SK-N-SH (cell line): ENCODE measurements at places on chromosomes 6 and 20.

DNA sequence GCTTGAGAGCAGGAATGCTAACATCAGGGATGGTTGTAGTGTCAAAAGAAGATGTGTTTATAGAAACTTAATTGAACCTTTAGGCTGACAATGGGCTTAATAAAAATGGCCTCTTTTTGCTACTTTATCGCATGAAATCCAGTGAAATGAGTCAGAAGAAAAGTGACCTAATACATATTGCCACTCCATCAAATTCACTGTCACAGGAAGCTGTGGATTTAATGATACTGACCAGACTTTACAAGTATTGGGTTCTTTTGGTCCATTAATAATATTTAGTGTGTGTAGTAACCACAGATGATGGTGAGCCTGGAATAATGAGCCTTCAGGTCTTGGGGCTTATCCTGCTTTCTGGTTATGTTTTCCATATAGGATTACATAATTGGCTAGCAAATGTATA lies 231.8 kb upstream of the GMDS start:
- DNase-seq: no peak

DNA sequence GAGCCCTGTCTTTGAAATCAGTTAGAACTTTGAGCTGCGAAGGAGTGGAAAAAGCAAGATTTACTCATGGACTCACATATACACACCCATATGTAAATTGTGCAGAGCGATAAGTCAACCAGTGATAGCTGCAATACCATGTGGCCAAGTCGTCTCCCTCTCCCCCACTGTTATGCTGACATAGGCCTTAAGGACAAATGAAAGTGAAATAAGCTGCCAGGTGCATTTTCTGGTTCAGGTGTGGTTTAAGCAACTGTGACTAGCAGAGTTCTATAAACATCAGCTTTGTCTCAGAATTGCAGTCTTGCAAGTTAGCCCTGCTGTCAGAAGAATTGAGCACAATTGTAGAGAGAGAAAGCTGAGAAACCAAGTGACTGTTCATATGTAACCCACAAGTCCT lies 9.6 kb downstream of the FAM83B start:
- no peak for DNase-seq

DNA sequence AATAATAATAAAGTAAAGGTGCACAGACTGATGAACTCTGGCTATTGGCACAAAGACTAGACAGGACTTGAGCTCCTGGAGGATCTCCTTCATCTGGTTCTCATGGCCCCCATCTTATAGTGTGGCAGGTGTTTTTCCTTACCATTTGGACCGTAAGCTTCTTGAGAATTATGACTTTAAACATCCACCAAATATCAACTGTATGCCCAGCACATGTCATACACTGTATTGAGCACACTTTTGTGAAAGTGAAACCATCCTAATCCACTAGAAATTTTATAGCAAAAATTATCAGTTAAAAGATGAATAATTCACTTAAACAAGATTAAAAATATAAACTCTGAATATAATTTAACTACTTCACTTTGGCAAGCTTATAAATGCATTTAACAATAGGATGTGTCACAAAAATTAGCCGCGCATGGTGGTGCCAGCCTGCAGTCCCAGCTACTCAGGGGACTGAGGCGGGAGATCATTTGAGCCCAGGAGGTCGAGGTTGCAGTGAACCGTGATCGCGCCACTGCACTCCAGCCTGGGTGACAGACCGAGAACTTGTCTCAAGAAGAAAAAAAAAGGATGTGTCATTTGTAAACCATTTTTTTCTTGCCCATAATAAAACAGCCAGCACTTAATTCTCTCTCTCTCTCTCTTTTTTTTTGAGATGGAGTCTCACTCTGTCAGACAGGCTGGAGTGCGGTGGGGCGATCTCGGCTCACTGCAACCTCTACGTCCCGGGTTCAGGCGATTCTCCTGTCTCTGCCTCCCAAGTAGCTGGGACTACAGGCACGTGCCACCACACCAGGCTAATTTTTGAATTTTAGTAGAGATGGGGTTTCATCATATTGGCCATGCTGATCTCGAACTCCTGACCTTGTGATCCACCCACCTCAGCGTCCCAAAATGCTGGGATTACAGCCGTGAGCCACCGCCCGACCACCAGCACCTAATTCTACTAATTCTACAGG lies 9.1 kb downstream of the HIVEP2 start:
- no peak for DNase-seq

DNA sequence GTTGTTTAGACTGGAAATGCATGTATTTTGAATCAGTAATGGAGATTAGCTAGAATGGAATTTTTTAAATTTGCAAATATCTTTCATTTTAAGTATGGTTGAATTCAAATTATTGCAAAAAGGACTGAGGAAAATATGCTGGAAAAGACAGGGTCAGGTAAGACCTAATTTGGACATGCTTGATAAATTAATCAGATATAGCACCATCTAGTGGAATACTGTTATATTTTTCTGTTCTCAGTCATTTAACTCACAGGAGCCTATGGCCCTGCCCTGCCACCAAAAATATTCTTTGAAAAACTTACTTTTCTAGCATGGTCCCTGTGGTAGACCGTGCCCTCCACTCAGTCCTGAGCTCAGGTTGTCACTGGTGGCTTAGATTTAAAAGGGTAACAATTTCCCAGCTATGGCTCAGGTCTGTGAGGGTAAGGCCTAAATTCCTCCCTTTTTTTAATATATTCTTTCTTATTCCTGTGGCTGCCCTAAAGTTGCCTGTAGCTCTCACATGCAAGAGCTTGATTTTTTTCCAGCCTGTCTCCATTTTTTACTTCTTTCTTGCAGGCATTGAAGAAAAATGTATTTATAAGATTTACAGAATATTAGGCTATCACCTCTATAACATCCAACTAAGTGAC lies 25.3 kb upstream of the KIAA1586 start:
- peak; percentile 57 for DNase-seq

DNA sequence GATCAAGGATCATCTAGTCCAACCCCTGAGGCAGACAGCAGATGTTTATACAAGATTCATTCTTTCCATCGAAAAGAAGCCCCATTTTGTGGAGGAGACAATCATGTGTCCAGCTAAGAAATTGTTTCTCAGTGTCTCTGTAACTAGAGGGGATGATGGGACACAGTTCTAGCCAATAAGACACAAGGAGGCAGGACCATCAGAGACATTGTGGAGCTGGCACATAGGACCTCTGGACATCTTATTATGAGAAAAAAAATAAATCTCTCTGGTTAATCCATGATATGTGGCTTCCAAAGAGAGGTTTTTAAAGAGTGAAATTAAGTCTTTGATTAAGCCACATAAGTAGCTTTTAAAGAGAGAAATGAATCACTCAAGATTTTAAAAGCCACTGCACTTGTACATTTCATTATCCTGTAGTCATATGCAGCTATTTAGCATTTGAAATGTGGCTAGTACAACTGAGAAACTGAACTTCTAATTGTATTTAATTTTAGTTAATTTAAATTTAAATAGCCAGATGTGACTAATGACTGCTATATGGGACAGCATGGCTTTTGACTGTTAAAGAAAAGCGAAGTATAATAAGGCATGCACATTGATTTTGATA lies 176.8 kb downstream of the TASP1 start:
- DNase-seq: no peak

DNA sequence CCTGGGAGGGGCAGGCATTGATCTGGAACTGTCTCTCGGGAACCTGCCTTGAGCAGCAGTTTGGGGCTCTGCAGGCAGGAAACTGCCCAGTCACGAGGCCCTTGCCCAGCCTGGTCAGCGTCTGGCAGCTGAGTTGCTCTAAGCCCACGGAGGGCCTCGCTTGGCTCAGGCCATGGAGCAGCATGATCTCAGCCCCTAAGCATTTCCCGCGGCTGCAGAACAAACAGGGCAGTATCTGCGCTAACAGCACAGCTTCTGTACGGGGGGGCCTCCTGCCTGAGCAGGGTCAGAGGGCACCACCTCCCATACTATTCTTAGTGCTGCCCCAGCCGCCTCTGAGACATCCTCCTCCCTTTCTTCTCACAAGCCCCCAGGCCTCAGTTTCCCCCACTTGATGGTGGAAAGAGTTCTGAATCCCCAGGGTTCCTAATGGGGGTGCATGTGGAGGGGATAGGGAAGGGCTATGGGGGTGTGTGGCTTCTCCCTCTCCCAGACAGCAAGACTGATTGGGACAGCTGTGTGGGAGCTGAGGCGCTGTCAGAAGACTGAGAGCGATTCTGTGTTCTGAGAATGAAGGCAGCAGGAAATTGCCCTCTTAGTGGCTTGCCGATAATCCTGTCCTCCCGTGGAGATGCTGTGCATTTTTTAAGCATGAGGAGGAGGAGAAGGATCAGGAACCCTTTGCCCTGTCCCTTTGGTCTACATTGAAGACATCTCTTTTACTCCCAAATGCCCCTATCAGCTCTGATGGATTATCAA lies 46.4 kb downstream of the MOCS1 start:
- DNase-seq: no peak

DNA sequence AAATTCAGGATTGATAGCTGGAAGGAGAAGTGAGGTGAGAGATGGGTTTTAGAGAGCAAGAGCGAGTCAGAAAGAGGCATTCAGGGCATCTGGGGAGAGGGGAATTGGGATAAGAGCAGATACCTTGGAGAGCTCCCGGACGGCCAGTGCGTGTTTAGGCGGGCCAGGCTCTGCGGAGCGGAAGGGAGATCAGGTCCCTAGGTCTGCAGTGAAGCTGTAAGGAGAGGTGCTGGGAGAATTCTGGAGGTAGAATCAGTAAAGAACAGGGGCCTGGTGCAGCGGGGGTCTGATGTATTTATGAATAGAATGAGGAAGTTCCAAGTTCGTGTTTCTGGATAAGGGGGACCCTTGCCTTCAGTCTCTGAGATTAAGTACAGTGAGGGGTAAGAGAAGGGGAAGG lies 47.4 kb upstream of the FAM83D start:
- DNase-seq: no peak

- peak; percentile 19 for DNase-seq
These were observed 326.7 kb upstream of the CNR1 start for GRCh38 chr6:88492824-88493223.

DNA sequence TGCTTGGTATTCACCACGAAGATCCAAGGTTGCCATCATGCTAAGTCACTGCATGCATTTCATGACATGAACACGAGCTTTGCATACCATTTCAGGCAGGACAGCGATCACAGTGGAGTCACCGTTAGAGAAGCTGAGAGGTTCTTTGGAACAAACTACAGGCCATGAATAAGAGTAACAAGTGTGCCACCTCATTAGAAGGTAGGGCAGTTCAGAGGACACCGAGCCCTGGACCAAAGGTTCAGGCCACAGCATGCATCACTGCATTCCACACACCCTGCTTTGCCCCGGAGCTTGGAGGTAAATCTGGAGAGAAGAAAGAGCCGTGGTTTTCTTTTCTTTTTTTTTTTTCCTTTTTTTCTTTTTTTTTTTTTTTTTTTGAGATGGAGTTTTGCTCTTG lies 66.9 kb upstream of the CDH4 start:
- no peak for DNase-seq

- no peak for DNase-seq
These were observed 250.7 kb upstream of the FAM83B start for GRCh38 chr6:54595844-54596243.

DNA sequence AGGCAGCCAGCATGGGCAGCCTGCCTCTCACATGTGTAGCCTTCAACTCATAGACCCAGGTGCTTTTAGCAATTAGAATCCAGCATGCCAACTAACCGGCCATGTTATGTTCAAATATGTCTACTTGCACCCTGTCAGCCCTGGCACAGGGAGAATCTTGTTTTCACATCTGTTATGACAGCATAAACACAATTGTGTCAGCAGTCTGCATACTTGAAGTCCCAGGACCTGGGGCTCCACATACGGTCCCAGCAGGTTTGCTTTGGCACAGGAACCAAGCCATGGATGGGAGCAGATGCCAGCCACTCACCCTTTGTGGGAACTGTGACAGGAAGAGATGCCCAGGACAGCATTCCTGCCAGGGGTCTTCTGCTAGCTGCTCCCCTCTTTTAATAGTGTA lies 67.2 kb upstream of the SYNDIG1 start:
- no peak for DNase-seq

- DNase-seq: no peak
These were observed 60.5 kb upstream of the DUSP22 start for GRCh38 chr6:231779-232178.

- no peak for DNase-seq
These were observed 464.9 kb downstream of the LMBRD1 start for GRCh38 chr6:69331886-69332285.

DNA sequence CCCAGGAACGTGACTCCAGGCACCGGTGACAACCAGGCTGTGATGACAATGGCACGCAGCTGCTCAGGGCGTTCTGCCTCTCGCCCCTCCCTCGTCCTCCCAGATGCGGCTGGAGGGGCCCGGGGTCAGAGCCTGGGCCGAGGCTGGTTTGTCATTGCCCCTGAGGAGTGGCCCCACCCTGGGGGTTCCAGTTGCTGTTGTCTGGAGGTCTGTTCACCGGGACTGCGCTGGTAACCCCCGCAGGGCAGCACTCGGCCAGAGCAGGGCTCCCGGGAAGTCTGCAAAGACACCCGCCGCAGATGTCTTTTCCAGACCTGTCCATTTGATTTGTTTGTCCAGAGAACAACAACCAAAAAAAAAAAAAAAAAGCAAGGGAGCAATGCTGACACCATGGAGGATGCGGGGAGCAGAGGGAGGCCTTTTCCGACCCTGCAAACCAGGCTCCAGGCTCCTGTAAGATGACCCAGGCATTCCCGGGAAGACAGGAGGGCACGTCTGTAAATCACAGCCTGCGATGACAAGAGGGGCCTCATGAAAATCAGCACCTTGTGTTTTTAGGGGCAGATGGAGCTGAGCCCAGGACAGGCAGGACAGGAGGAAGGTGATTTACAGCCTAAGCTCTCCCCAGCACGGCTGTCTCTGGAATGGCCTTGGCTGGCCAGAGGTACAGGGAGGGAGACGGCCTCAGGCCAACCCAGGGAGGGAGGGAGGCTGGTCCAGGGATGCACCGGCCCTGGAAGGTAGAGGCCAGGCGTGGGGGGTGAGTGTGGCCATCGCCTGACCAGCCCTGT lies 189.3 kb downstream of the ERMARD start:
- peak; percentile 89 for DNase-seq

GRCh38 chr6:136344420-136344819 lies 54.8 kb upstream of the BCLAF1 start:
- DNase-seq: no peak

GRCh38 chr6:14063756-14064155 lies 53.8 kb upstream of the CD83 start:
- DNase-seq: no peak

DNA sequence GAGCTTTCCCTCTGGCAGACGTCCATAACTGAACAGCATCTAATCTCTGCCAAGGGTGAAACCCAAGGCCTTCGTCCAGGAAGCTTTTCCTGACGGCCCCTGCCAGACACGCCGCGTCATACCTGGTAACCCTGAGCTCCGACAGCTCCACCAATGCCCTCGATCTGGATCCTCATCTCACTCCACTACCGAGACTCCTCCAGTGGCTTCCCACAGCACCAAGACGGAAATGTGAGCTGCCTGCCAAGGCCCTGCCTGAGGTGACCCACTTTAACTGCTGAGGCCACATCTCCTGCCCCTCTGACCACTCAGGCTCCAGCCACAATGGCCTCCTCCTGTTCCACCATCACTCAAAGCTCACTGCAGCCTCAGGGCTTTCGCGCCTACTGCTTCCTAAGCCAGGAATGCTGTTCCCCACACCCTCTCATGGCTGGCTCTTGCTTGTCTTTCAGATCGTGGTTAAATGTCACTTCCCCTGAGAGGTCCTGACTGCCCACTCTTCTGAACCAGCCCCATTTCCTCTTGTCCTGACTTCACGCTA lies 143.2 kb downstream of the PREX1 start:
- DNase-seq: no peak

- DNase-seq: no peak
These were observed 233.7 kb upstream of the ZFP64 start for GRCh38 chr20:52425253-52425652.

GRCh38 chr20:15611541-15611940 lies 961.7 kb downstream of the KIF16B start:
- DNase-seq: no peak
